Fibroblast of pulmonary artery (primary cell): ENCODE measurements at places on chromosomes 7 and 10.

- DNase-seq: no peak
These were observed 67.9 kb downstream of the RGS10 start for GRCh38 chr10:119474606-119475005.

- DNase-seq: no peak
These were observed 87.6 kb upstream of the ATP6V0A4 start for GRCh38 chr7:138885383-138886147.

- no peak for DNase-seq
These were observed 823.1 kb downstream of the SORCS1 start for GRCh38 chr10:106341356-106341755.

DNA sequence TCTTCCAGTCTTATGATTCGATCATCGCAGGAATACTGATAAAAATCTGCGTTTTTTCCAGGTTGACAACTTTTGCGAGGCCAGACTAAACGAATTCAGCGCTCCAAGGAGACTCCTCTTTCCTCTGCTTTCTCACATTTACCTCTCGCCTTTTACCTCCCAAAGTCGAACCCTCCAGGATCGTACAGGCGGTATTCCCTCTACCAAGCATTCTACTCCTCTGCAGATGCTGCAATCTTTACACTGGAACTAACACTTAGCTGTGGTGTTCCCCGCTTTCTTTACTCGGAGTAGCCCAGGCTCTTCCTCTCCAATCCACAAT, 449 bp downstream of the NUDT5 start:
- DNase-seq: no peak

GRCh38 chr7:70627461-70627860, 504.5 kb upstream of the GALNT17 start:
- no peak for DNase-seq
